ENCODE measurements at places on chromosomes 11 and 22.

- peak; percentile 27 for DNase-seq
These were observed 697.6 kb downstream of the KCNA4 start for GRCh38 chr11:29319210-29319609.

DNA sequence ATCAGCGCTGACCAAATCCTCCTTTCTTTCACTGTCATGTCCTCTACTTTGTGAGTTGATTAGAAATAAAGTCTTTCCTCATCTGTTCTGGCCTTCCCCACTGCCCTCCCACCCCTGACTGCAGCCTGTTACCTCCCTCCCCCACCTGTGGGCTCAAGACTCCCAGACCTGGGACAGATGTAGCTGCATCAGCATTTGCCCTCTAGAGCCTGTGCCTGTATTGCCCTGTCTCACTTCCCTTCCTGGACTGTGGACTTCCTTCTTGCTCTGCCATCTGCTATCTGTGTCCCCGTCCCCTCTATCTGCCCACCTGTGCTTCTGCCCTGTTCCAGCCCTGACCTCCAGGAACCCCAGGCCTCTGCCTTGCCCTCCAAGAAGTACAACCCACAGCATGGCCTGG is 122.5 kb downstream of the GALNT18 start:
- DNase-seq, result no peak

DNA sequence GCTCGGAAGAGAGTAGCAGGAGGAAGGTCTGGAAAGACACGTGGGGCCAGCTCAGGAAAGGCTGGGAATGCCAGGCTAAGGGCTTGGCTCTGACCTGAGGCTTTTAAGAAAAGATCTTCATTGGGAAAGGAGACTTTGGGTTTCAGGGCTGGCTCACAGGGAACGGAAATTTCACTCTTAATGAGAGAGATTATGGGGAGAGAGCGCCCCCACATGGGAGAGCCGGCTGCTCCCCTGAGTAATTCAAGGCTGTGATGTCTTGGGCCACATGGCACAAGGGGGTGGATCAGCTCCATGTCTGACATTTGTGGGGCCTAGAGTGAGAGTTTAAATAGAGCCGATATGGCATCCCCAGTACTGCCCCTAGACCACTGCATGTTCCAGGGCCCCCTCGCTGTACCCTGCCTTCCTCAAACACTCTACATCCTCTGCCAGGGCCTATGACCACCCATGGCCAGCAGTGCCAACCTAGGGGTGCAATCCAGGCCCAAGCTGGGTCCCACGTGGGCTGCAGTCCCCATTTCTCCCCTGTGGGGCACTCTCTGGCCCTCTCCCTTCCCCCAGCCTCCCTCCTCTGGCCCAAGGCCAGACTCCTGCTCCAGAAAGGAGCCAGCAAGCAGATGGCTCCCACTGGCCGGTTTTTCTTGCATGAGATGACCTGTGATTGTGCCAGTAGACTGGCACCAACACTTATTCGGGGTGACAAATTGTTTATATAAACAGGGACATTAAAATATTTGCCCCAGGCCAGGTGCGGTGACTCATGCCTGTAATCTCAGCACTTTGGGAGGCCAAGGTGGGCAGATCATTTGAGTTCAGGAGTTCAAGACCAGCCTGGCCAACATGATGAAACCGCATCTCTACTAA is 75.2 kb downstream of the ISX start:
- DNase-seq, result no peak

GRCh38 chr22:20646906-20647305 is 127.0 kb upstream of the SERPIND1 start:
- DNase-seq, result no peak

DNA sequence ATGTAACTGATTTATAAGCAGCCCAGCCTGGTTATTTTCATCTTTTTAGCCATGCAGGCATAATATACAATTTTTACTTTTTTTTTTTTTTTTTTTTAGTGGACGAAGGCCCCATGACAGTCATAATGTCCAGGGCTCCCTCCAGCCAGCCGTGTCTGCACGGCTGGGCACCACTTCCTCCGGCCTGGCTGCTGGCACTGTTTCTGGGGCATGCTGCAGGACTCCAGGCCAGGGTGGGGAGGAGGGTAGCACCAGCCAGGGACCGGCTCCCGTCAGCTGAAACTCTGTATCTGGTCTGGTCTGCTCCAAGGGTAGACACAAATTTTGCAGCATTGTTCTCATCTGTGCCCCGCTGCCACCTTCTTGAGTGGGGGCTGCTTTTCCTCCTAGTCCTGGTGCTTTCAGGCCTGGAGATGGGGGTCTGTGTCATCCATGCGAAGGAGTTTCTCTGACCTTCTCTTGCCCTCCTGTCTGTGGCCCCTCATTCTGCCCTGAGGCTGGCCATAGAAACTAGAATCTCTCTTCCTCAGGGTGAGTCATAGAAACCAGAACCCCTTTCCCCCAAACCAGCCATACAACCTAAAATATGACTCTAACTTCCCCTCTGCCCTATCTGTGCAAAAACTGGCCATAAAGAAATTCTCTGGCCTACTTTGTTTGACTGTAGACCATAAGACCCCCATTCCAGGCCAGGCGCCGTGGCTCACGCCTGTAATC is 9.2 kb upstream of the RRP7A start:
- DNase-seq, result no peak

DNA sequence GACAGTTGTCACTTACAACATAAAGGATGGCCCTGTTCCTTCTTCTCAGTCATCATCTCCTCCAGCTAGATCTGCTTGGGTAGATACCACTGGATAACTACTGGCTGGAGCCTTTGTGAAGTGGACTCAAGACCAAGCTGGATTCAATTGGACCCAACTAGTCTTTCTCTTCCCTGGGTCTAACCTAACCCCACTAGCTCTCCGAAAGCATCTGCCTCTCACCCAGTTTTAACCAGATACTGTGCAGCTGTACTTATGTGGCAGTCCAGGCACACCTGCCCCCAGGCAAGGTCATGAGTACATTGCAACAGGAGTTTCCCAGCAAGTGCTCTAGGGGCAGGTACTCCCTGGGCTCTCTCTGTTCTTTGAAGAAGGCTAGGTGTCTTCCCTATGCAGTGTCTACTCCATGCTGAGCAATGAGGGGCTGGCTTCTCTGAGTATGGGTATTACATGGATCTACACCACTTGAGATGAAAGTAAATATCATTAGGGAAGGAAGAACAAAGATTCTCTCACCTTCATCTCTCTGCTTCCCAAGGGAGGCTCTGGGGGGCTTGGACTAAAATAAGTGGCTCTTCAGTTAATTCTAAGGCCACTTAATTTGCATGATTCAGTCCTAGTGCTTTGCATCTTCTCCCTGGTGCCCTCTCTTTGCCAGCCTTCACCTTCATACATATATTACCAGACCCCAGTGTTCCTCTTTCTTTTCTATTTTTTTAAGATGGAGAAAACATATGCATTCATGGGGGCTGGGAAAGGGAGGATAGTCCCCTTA is 236.1 kb downstream of the NXPE2 start:
- DNase-seq, result no peak

DNA sequence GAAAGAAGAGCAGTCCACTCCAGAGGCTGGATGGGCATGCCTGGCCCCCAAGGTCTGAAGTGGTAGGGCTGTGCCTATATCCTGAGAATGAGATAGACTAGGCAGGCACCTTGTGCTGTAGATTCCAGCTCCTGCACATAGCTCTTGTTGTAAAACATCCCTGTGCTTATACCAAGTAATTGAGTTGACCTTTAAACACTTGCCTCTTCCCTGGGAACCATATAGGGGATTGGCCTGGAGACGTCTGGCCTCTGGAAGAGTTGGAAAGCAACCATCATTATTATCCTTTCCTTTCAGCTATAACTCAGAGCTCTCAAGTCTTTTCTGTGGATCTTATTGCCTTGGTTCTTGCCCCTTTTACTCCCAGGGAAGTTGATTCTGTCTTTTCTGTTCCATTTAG is 15.1 kb downstream of the LIMK2 start:
- no peak for DNase-seq

DNA sequence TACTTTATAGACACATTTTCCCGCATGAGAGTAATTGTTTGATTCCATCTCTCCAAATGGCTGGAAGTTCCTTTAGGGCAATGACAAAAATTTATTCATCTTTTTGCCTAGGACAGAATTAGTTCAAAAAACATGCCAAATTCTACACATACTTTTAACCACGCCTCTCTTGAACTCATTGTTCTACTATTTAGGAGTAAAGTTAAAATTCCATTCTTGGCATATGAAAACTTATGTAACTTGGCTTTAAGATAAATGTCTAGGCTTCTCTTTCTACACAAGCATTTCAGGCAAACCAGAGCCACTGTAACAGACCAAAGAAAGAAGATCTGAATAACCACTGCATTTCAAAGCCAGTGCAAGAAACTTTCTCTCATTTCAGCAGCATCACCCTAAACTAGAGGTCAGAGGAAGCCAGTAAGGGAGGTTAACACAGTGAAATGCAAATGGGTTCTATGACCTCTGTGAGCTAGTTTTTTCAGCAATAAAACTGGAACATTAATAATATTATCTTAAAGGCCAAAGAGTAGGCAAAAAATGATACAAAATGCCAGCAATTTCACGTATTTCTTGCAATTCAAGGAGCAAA is 73.0 kb downstream of the RSF1 start:
- peak; percentile 17 for DNase-seq

- no peak for DNase-seq
These were observed 114.2 kb upstream of the CADM1 start for GRCh38 chr11:115618428-115618827.

DNA sequence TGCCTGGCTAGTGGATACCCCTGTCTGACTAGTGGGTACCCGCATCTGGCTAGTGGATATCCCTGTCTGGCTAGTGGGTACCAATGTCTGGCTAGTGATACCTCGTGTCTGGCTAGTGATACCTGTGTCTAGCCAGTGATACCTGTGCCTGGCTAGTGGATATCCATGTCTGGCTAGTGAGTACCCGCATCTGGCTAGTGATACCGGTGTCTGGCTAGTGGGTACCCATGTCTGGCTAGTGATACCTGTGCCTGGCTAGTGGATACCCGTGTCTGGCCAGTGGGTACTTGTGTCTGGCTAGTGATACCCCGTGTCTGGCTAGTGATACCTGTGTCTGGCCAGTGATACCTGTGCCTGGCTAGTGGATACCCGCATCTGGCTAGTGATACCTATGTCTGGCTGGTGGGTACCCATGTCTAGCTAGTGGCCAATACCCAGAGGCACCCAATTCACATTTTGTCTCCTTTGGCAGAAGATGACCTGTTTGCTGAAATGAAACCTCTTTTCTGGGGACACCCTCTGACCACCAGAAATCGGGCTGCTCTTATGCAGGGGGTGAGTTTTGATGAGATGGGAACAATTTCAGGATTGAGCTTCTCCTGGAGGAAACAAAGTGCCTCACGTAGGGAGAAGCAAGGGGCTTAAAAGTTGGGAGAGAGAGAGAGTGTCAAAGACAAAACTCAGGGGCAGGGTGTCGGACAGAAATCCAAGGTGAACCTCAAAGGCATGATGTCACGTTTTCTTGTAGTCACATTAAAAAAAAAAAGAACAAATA is 63.4 kb downstream of the SMIM38 start:
- no peak for DNase-seq

GRCh38 chr11:10114593-10115404 is 179.2 kb downstream of the SBF2 start:
- DNase-seq, result no peak

DNA sequence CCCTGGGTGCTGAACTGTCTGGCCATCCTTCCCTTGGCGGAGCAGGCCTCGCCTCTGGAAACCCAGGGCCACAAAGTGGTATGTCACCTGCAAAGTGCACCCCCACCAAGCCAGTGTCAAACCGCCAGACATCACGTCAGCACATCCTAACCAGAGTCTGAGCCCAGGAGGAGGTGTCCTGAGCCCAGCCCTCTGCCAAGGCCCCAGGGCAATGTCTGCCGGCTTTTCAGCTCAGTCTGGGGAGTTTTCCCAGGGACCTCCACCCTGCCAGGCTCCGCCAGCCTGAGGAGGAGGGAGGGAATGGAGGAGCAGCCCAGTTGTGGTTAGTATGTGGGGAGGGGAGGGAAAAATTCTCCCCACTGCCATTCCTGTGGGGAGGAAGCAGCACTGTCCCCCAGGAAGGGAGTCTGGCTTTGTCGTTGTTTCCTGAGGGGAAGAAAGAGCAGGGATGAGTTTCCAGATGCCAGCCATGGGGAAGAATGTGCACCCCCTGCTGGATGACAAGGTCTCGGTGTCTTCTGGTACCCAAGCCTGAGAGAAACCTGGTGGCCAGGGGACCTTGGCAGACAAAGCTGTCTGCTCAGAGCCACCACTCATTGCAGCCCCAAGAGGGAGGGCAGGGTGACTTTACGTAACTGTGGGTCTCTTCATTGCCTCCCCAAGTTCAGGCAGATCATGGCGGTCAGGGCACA is 81.4 kb upstream of the CD82 start:
- peak; percentile 58 for DNase-seq

GRCh38 chr11:7605186-7605943 is 67.9 kb downstream of the CYB5R2 start:
- no peak for DNase-seq

DNA sequence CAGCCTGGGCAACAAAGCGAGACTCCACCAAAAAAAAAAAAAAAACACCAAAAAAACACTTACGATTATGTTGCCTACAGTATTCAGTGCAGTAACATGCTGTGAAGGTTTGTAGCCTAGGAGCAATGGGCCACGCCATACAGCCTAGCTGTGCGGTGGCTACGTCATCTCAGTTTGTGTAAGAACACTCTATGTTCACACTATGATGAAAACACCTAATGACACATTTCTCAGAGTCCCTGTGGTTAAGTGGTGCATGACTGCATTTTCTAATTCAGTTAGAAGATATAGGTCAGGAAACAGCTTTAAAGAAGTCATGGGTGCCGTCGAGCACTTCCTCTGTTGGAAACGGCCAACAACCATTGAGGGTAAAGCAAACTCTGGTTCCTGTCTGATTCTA is 75.7 kb upstream of the ANO1 start:
- DNase-seq, result no peak

- no peak for DNase-seq
These were observed 1.5 kb upstream of the ATP5MGL start for GRCh38 chr22:42641801-42642413.

DNA sequence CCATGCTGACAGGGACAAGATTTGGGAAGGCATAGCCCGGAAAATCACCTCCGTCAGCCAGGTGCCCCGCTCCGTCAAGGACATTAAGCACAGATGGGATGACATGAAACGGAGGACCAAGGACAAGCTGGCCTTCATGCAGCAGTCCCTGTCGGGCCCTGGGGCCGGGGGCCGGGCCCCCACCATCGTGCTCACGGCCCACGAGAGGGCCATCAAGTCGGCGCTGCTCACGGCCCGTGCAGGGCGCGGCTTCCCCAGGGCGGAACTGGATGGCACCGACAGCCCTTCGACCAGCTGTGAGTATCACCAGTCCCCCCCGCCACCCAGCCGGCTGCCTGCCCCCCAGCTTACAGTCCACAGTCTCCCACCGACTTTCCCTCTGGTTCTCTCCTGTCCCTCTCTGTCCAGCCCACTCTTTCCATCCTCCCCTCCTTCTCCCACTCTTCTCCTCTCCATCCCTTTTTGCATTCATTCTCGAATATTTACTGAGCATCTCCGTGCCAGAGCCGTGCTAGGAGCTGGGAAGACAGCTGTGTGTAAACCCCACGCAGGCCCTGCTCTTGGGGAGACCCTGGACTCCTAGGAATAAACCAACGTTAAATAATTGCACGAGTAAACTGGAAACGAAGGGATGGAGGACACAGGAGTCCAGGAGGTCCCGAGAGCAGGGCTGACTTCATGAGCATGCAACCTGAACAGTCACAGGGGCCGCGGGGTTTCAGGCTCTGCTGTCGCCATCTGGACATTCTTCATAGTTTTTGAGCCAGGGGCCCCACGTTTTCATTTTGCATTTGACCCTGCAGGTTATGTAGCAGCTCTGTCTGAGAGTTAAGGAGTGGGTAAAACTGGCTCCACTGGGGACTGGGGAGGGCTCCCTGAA is 62.8 kb downstream of the PRDM11 start:
- no peak for DNase-seq

Data from AG08395 (cell line).